ENCODE measurements at places on chromosomes 11 and 22.

DNA sequence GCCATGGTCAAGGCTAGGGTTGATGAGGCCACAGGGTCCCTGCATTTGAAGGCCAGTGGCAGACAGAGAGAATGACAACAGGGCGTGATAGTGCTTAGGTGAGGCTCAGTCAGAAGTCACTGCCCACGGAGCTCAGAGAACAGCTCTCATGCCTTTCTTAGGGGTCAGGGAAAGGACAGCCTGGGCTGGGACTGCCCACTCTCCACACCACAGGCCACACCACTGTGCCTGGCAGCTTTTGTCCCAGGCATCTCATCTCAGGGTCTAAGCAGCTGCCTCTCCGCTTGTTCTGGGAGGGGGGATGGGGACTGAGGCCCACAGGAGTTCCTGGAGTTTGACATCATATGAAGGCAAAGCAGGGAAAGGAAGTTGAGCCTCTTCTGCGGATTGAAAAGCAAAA is 150.2 kb upstream of the B3GAT1 start:
- DNase-seq, result no peak

GRCh38 chr11:117010808-117011540 is 87.3 kb downstream of the SIK3 start:
- DNase-seq, result no peak

- no peak for DNase-seq
Measured at GRCh38 chr11:68601147-68601546, 83.2 kb upstream of the GAL start.

- DNase-seq, result no peak
Measured at GRCh38 chr11:125750629-125751028, 4.5 kb downstream of the PATE1 start.

GRCh38 chr11:102194257-102194656 is 84.0 kb downstream of the YAP1 start:
- no peak for DNase-seq

DNA sequence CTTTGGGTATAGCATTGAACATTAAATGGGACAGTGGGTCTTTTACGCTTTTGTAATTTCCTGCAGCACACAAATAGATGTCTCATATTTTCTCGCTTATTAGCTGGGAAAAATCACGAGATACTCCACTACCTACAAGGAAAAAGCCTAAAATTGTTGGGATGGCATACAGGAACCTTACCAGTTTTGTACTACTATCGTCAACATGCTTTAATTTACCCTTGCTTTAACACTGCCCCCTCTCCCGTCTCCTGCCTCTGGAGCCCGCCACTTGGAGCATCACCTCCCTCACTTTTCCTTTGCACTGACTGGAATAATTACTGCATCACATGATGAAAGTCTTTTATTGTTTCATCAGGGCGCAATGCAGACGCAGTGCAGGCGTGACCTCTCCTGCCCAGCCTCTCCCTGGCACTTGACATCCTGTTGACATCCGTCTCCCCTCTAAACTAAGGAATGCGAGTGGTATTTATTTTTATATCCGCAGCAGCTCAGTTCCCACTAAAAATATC is 1.0 kb upstream of the FNBP4 start:
- DNase-seq, result peak; percentile 15

DNA sequence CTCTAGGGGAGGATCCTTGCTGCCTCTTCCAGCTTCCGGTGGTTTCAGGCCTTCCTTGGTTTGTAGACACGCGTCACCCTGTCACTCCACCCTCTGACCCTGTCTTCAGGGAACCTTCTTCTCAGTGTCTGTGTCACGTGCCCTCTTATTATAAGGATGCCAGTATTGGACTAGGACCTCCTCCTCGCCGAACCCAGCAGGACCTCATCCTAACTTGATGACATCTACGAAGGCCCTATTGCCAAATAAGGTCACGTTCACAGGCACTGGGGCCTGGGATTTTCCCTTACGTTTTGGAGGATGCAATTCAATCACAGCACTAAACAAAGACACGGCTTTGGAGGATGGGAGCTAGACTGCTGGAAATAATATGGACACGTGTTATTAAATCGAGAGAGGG is 408.7 kb downstream of the BRD1 start:
- no peak for DNase-seq

DNA sequence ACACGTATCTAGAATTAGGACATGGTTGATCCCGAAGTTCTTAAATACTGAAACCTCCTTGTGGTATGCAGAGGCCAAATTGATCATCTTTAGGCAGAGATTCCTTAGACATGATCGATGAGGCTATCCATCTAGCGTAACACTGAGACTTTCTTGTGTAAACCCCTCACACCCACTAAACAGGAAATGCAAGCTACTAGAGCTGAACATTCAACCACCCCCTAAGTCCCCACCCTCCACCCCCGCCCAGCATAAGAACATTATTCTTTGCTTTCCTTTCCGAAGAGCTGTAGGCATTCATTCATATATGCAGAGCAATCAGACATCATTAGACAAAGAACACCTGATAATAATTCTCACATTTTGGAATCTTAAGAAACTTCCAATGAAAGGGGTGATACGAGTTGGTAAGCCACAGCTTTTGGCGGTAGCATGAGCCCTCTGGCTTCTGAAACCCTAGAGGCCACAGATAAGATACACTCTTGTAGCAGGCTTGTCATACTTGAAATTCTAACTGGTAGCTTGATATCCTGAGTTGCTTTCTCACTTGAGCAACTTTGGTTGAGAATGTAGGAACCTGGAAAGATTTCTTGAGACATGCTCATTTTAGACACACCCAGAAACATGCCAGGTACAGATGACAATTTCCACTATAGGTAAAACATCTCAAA is 42.2 kb downstream of the FLI1 start:
- DNase-seq, result no peak

DNA sequence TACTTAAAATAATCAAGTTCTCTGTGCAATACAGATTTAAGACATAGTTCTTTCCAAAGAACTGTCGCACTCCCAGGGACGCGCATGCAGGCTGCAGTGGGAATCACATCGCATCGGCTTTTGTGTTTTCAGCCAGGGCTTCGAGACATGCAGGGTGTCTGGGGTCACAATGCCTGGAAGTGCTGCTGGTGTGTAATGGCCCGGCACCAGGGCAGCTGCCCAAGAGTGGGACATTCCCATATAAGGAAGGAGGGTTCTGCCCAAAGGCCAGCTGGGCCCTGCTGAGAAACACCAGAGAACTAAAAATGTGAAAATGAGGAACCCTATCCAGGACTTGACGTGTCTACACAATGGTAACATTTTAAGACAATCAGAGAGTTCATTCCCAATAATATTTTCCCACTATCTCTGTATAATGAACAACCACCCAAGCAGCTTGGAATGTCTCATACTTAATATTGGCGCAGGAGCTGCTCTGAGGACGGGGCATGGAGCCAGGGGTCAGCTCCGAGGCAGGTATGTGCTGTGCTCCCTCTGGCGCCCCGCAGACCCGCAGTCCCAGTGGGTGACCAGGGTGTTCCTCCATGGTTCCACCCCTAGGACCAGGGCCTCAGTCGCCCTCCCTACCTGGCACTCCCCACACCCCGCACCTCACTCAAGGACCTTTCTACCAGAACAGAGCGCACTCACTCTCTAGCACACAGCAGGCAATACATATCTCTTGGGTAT is 11.3 kb downstream of the MCAT start:
- no peak for DNase-seq

DNA sequence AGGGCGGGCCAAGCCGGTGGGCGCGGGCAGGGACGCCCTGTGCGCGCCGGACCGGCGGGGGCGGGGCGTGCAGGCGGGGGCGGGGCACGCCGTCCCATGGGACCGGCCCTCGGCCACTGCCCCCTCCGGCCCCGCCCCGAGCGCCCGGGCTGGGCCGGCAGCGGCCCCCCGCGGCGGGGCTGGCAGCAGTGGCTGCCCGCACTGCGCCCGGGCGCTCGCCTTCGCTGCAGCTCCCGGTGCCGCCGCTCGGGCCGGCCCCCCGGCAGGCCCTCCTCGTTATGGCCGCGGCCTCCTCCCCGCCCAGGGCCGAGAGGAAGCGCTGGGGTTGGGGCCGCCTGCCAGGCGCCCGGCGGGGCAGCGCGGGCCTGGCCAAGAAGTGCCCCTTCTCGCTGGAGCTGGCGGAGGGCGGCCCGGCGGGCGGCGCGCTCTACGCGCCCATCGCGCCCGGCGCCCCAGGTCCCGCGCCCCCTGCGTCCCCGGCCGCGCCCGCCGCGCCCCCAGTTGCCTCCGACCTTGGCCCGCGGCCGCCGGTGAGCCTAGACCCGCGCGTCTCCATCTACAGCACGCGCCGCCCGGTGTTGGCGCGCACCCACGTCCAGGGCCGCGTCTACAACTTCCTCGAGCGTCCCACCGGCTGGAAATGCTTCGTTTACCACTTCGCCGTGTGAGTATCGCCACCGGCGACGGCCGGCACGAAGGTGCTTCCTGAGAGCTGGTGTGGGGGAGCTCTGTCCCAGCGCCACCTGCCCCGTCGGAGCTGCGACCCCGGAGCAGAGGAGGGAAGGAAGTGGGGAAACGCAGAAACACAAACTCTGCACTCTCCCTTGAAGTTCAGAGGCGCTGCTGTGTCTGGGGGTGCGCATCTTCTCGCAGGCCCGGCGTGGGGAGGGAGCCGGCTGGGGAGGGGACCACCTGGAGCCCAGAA is at the start of gene KCNQ1:
KCNQ1 (plus strand) TSS at position 188 of the 925 bp plus-strand sequence; CDS start at position 279, 91 bp downstream.
- DNase-seq, result peak; percentile 48

- no peak for DNase-seq
Measured at GRCh38 chr11:20226933-20227332, 66.7 kb upstream of the DBX1 start.

GRCh38 chr11:44128729-44129128 is 33.3 kb downstream of the EXT2 start:
- no peak for DNase-seq

- DNase-seq, result no peak
Measured at GRCh38 chr11:9399466-9399865, 15.0 kb downstream of the IPO7 start.

GRCh38 chr11:7056828-7057513 is 31.8 kb upstream of the RBMXL2 start:
- no peak for DNase-seq

GRCh38 chr11:133784359-133784758 is 61.0 kb downstream of the SPATA19 start:
- no peak for DNase-seq

- DNase-seq, result no peak
Measured at GRCh38 chr11:9250139-9250582, 15.0 kb downstream of the DENND5A start.

- DNase-seq, result no peak
Measured at GRCh38 chr11:123903932-123904331, 2.0 kb downstream of the OR8D4 start.

DNA sequence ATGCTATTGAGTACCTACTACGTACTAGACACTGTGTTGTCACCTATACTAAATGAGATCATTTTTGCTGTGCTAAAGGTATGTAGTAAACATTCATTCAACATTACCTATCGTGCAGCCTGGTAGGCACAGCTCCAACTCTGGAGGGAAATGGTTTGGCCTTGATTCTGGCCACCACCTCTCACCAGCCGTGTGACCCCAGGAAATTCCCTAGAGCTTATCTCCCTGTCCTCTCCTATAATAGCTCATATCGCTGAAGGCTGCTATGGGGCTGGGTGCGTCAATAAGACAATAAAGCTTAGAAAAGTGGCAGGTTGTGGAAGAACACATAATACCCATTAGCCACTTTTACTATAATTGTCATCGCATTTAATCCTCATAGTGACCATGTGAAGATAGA is 107.5 kb downstream of the MYO18B start:
- DNase-seq, result no peak

GRCh38 chr11:115965767-115966504 is 461.7 kb upstream of the CADM1 start:
- DNase-seq, result no peak

- DNase-seq, result no peak
Measured at GRCh38 chr22:43723816-43724215, 88.3 kb downstream of the EFCAB6 start.

DNA sequence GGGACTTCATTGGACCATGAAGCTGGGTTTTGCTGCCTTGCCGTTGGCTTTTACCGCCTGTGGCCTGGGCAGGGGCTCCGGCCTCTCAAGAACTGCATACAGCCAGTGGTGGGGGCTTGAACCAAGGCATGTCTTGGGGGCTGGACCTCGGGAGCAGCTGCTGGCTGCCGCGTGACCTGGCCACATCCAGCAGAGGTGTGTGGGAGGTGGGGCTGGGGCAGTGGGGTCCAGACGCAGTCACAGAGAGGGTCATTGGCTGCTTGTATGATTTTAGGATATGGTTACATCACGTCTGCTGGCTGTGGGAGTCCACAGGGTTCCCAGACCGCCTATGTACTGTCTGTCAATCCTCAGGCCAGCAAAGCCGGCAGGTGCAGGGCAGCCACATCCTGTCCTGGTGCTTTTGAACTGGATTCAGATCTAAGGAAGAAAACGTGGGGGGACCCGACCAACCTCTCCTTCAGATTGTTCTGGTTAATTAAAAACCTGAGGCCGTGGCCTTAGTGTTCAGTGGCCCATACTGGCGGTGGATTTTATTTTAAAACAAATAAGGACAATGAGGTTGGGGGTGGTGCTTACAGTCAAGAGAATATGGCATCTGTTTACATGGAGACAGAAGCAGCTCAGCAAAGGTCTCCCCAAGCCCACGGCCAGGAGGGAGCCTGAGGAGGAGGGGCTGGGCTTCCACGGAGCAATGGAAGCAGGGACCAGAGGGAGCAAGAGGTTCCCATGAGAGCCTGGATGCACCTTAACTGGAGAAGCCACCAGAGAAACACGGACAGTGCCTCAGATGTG is 426.0 kb downstream of the TBC1D22A start:
- DNase-seq, result no peak

GRCh38 chr11:44812971-44813370 is 86.2 kb downstream of the TSPAN18 start:
- DNase-seq, result no peak

GRCh38 chr11:45110562-45110961 is 35.9 kb upstream of the PRDM11 start:
- peak; percentile 81 for DNase-seq

GRCh38 chr22:36029406-36029755 is 757 bp upstream of the RBFOX2 start:
- no peak for DNase-seq

DNA sequence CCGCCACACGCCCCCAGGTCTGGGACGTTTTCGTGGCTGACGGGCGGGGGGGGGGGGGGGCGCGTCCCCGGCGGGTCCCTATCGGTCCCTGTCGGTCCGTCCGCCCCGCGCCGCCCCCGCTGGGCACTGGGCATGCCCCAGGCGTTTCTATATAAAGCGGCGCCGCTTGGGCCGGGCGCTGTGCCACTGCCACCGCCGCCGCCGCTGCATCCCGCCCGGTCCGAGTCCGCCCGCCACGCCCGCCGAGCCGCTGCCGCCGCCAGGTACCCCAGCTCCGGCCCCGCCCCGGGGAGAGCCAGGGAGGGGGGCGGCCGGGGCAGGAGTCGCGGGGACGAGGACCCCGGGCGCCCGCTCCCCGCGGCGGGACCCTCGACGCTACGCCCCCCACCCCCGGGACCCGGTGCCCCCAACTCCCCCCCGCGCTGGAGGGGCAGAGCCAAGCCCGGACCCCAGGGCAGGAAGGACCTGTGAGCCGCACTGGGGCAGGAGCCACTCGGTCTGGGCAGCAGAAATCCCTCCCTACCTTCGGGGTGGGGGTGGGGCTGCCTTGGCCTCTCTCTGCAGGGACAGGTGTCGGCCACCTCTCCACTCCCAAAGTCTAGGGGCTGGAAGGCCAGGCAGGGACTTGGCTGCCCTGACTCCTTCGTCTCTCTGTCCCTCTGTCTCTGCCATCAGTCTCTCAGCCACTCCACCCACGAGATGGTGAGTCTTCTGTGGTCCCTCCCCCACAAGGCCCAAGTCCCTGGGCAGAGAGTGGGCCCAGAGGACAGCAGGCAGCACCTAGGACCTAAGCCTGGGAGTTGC is at the start of gene CARNS1:
CARNS1 (plus strand) TSS at position 178 of the 804 bp plus-strand sequence; CDS start at position 700, 522 bp downstream.
- no peak for DNase-seq
